ENCODE measurements at places on chromosomes 16 and 17.

- no peak for DNase-seq
These were observed 349.6 kb downstream of the HAPSTR1 start for GRCh38 chr16:9441012-9441411.

- no peak for DNase-seq
These were observed 14.7 kb downstream of the RABEP2 start for GRCh38 chr16:28910086-28911031.

GRCh38 chr16:75372236-75372856 is 61.0 kb downstream of the CFDP1 start:
- DNase-seq = no peak

DNA sequence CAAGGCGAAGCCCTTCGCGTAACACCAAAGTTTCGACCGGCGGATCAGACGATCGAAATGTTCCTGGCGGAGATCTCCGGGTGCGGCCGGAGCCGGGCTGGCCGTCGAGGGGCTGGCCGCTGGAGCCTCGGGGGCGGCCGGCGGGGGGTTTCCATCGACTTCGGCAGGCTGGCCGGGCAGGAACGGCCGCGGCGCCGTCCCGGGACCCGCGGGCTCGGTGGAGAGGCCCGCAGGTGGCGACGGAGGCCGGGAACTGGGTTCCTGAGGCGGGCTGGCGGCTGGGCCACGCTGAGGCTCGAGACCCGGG is 1.1 kb downstream of the EPOP start:
- DNase-seq = no peak

DNA sequence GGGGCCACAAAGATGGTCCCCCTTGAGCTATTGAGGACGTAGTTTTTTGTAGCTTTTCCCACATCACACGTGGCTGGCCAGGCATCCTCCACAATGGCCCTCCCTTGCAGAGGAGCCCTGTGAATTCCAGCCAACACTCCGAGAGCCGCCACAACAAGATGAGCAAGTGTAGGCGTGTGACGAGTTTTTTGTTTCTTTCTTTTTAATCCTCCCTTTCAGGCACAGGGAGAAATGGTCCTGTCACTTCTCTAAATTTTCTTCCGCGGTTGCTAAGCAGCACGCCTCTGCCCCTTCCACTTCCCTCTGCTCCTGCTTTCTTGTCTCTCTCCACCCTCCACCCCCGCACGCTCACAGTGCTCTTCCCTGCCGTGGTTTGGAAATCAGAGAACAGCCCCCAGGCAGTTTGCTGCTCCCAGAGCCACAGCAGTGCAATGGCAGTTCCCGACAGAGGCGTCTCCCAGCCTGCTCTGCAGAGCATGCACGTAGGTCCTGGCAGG is 68.0 kb upstream of the MRTFB start:
- DNase-seq = no peak

GRCh38 chr16:75066861-75067447 is 49.6 kb downstream of the LDHD start:
- no peak for DNase-seq

GRCh38 chr17:80725517-80725916 is 180.9 kb downstream of the RPTOR start:
- no peak for DNase-seq

GRCh38 chr17:57987581-57988300 is at the start of gene VEZF1:
TSS of gene VEZF1 (minus strand) at chr17:57988254. CDS start at chr17:57988111, 143 bp downstream.
- DNase-seq = peak; percentile 86

GRCh38 chr17:39629898-39630297 is 3.1 kb downstream of the PPP1R1B start:
- DNase-seq = no peak

GRCh38 chr17:81900181-81900820 is 1.7 kb upstream of the NPB start:
- no peak for DNase-seq

DNA sequence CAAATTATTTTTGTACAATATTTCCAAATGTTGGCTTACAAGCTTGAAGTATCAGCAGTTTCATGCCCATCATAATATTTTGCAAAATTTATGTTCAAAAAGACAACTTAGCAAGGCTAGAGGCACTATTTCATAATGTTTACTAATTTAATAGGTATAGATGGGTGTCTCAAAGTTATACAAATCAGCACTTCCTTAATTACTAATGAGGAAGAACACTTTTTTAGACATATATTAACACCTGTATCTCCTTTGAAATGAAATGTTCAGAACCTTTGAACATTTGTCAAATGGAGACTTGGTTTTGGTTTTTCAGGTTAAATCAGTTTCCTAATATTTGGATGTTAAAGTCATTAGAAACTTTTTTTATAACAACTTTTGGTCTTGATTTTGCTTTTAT is 2.2 kb downstream of the TAT start:
- no peak for DNase-seq

GRCh38 chr16:69865701-69866100 is 85.4 kb upstream of the CLEC18A start:
- no peak for DNase-seq

DNA sequence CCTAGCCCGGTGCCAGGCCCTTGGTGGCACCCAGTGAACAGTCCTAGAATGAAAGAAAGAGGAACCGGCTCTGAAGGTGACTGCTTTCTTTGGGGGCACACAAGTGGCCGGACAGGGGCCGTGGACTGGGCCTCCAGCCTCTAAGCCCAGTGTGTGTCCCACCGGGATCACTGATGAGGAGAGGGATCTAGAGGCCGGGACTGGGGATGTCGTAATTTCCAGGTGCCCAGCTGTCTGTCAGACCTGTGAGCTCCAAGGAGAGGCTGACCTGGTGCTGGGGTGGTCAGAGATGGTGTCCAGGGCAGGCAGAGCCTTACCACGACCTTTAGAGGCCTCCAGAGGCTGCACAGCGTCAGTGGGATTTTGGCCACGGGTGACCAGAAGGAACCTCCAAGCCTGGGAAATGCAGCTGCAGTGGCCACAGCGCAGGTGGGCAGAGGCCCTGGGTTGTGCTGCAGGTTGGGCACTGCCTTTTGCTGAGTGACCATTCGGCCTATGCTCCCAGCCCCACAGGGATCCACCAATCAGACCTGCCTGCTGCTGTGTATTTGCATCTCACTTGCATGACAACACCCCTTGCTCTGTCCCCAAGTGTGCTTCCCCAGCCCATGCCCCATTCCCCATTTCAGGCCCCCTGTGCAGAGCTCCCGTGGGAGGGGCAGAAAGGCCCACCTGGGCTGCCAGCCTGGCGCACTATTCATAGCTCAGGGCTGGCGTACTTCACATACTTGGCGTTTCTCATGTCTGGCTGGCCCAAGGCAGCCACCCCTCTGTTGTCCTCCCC is 12.5 kb downstream of the ARHGAP23 start:
- no peak for DNase-seq

GRCh38 chr16:57089406-57089805 is 3.0 kb upstream of the CPNE2 start:
- no peak for DNase-seq

GRCh38 chr17:58734811-58735210 is 20.8 kb upstream of the PPM1E start:
- DNase-seq = no peak

DNA sequence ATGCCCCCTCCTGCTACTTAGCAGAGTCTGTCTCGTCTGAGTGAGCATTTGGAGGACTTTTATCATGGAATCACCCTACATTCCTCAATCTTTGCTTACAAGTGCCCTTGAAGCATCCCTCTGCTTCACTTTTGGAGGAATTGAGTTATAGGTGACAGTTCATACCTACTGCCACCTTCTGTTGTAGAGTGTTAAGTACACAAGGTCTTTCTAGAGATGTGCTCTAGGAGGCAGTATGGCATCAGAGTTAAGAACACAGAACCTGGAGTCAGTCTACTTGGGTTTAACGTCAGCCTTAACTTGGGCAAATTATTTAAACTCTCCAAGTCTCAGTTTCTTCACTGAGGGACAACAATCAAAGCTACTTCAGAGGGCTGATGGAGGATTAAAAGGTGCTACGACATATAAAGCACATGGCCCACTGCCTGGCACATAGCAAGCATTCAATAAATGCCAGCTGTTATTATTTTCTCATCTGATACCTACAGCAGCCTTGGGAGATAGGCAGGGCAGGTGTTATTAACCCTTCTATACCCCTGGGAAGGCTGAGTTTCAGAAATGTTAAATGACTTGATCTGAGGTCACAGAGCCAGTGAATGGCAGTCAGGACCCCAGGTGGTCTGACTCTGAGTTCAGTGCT is 62.2 kb downstream of the UTP18 start:
- no peak for DNase-seq

GRCh38 chr16:82685526-82685925 is 58.8 kb downstream of the CDH13 start:
- DNase-seq = no peak

GRCh38 chr16:50645563-50646220 is 35.4 kb downstream of the SNX20 start:
- DNase-seq = no peak

- no peak for DNase-seq
These were observed 143.3 kb upstream of the ANKFN1 start for GRCh38 chr17:56009795-56010651.

- no peak for DNase-seq
These were observed 5.5 kb upstream of the CBFA2T3 start for GRCh38 chr16:88982286-88983084.

DNA sequence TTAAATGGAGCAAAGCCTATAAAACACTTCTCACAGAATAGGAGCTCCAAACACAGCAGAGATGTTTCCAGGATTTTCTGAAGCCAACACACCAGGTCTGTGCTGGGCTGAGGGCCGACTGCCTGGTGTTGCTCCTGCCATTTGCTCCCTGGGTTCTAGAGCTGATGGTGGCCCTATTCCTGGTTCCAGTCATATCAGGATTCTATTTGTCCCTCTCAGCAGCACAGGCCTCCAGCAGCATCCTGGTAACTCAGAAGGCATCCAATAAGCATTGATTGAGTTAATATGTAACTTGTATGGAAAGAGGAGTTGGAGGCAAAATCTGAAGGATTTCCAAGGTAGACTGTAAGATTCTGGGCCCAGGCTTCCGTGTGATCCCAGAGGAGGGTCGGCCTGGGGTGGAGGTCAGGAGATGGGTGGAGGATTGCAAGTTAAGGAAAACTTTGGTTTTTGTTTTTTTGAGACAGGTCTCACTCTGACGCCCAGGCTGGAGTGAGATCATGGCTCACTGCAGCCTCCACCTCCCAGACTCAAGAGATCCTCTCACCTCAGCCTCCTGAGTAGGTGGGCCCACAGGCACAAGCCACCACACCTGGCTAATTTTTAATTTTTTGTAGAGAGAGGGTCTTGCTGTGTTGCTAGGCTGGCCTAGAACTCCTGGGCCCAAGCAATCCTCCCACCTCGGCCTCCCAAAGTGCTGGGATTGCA is 5.7 kb downstream of the NUPR1 start:
- DNase-seq = no peak

All from GM10248 (cell line).